ENCODE measurements at places on chromosomes 4 and X.

DNA sequence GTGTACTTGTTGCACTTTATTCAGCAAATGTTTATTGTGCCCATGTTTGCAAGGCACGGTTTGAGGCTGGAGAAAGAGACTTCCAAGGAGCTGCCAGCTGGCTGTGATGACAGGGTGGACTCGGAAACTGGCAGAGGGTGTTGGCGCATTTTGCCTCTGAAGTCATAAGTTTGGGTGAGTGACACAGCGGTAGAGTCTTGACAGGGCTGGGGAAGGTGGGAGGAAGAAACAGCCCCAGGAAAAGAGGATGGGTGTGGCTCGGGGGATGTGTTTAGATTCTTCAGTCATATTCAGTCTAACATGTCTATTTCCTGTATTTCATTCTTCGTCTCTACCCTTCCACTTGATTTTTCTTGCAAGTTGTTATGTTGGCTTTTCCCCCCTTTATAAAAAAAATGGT, 77.0 kb upstream of the STOX2 start:
- DNase-seq, result no peak

GRCh38 chr4:150971901-150972300, 43.2 kb downstream of the LRBA start:
- DNase-seq, result no peak

GRCh38 chrX:14291666-14292500, 237.5 kb upstream of the GLRA2 start:
- DNase-seq, result no peak

- peak; percentile 56 for DNase-seq
Measured at GRCh38 chr4:8167815-8168214, 9.2 kb upstream of the ABLIM2 start.

DNA sequence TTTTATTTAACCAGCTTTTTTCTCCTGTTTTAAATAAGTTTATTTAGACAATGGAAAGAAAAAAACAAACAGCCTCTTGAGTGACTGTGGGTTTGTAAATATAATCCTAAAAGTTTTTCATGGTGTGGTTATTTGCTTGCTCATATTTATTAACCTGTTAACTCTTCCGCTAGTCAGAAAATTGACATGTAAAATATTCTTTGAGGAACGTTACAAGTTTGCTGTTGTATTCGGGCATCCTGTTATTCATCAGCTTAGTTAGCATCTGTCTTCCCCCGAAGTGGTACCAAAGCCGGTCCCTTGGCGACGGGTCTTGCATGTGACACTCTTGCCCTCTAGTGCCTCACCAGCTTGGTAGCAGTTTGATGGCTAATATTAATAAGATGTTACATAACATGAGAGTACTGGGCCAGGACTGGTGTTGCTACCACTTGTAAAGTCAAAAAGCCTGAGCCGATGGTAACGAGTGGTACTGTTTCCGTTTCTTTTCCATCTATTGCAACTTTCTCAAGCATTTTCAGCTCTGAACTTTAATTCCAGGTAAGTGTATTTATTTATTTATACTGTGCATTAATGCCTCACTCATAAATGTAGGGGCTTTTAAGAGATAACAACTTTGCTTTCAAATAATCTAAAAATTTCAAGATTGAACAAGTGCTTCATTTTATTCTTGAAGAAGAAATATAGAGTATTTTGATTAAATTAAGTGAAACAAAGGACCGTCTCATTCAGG, at the start of gene NDST3:
Gene NDST3 (plus strand): TSS at position 434 of the 733 bp plus-strand sequence. CDS start 19,425 bp downstream, outside the sequence.
- DNase-seq, result peak; percentile 24

- DNase-seq, result no peak
Measured at GRCh38 chr4:25062098-25062497, 31.4 kb upstream of the LGI2 start.

Measured in fibroblast of villous mesenchyme (primary cell).